ENCODE measurements at places on chromosomes 6 and 20. TPM values are rescaled to one million over a fixed set of nuclear protein-coding genes. Genes with fewer than 3 reads are reported as not detected.
A peak's percentile ranks its signal among the peaks of the same experiment; 100 is the strongest.

- H3K4me3 ChIP-seq, result no peak overlapping the region
- H3K27ac ChIP-seq, result no peak overlapping the region
- H3K27me3 ChIP-seq, result no peaks in the 10 kb centered on the region
- no peaks in the 10 kb centered on the region for H3K4me1 ChIP-seq
- no peak for DNase-seq
- no peaks in the 10 kb centered on the region for H3K36me3 ChIP-seq
These were observed 1.5 kb downstream of the EPM2A start for GRCh38 chr6:145733810-145734209.

DNA sequence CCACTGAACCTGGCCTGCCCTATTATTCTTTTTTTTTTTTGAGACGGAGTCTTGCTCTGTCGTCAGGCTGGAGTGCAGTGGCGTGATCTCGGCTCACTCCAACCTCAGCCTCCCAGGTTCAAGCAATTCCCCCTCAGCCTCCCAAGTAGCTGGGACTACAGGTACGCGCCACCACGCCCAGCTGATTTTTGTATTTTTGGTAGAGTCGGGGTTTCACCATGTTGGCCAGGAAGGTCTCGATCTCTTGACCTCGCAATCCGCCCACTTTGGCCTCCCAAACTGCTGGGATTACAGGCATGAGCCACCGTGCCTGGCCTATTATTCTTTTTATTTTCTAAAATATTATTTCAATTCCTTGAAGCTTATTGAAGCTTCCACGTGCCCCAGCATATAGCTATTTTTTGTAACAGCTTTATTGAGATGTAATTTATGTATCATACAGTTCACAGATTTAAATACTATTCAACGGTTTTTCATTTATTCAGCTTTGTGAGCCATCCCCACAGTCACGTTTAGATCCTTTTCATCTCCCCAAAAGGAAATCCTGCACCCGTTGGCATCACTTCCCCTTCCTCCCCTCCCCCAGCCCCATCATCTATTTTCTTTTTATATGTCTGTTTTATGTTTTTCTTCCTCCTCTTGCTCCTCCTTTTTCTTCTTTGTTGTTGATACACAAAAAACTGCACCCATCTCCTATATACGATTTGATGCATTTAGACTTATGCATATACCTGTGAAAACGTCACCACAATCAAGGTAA, 13.5 kb upstream of the MDFI start:
- H3K4me1 ChIP-seq, result no peaks in the 10 kb centered on the region
- no peaks in the 10 kb centered on the region for H3K36me3 ChIP-seq
- no peak overlapping the region for H3K27ac ChIP-seq
- H3K27me3 ChIP-seq, result peaks cover 1% of the 10 kb centered on the region

DNA sequence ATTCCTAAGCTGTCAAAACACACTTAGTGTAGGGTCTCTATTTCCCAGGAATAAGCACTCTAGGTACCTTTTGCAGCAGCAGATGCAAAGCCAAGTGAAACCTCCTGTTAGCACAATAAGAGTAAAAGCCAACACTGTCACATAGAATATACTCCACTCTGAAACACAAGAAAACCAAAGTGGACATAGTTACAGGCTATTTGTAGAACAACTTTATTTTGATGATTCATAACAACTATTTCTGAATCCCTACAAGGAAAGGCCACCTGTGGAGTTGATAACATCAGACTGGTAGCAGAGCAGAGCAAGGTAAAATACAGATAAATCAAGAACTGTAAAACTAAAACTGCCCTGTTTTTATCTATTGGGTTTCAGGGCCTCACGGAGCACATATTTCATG, 59.7 kb downstream of the ALDH5A1 start:
- H3K27ac ChIP-seq, result no peak overlapping the region
- no peak overlapping the region for H3K4me3 ChIP-seq
- no peaks in the 10 kb centered on the region for H3K4me1 ChIP-seq
- DNase-seq, result no peak
- no peaks in the 10 kb centered on the region for H3K36me3 ChIP-seq

- peaks cover 4% of the 10 kb centered on the region for H3K4me1 ChIP-seq
- peak overlapping the region; percentile 35 for H3K4me3 ChIP-seq
- H3K36me3 ChIP-seq, result no peaks in the 10 kb centered on the region
- DNase-seq, result peak; percentile 90
These were observed 40.4 kb upstream of the NAA20 start for GRCh38 chr20:19976595-19977372.

DNA sequence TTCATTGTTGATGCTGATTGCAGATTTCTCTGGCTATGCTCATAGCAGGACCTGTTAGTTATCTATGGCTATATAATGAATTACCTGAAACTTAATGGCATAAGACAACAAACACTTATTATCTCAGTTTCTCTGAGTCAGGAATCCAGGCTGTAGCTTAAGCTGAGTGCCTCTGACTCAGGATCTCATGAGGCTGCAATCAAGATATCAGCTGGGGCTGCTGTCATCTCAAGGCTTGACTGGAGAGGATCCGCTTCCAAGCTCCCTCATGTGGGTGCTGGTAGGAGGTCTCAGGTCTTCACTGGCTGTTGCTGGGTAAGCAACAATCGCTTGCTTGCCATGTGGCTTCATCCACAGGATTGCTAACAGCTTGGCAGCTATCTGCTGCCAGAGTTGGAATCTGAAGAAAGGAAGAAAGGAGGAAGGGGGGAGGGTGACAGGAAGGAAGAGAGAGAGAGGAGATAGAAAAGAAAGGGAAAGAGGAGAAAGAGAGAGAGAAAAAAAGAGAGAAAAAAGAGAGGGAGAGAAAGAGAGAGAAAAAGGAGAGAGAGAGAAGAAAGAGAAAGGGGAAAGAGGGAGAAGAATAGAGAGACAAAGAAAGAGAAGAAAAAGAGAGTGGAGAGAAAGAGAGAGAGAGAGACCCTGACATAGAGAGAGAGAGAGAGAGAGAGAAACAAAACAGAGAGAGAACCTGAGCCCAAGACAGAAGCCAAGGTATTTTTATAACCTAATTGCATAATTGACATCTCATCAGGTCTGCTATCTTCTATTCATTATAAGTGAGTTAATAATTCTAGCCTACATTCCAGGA, 579.0 kb upstream of the BTBD3 start:
- H3K4me1 ChIP-seq, result no peaks in the 10 kb centered on the region
- DNase-seq, result no peak
- H3K36me3 ChIP-seq, result no peaks in the 10 kb centered on the region
- H3K4me3 ChIP-seq, result no peak overlapping the region

DNA sequence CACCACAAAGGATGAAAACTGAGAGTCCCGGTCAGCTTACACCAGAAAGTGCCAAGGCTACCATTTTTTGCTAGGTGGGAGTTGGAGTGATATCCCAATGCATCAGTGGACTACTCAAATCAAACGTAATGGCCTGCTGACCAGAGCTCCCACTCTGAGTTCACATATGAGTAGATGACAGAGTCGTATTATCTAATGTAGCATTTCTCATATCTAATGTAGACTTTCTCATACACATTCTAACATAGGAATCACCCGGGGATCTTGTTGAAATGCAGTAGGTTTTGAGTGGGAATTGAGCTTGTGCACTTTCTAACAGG, 38.4 kb upstream of the FUCA2 start:
- no peaks in the 10 kb centered on the region for H3K4me1 ChIP-seq
- no peak overlapping the region for H3K4me3 ChIP-seq
- no peak for DNase-seq
- no peak overlapping the region for H3K27ac ChIP-seq
- no peaks in the 10 kb centered on the region for H3K36me3 ChIP-seq

DNA sequence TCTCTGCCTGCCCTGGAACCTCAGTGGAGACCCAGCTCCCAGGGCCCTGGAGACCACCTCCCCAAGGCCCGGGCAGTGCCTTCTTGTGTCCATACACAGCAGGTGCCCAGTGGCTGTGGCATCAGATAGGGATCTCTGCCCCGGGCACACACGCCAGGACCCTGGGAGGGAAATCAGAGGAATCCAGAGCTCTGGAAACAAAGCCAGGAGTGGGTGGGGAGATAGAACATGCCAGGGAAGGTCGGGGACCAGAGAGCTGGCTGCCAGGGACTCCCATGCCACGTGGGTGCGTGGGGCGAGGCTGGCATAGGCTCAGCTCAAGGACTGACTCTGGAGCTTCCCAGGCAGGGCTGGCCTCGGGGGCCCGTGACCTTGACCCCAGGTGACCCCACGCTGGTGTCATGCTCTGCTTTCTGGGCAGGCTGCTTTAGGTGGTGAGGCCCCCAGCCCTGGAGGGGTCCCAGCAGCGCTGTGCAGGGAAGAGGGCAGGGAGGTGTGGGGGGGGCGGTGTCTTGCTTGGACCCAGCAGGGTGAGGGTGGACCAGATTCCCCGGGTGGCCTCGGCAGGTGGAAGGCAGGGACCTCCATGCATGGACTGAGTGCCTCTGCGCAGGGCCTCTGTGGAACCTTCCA, 17.6 kb upstream of the GATA5 start:
- no peaks in the 10 kb centered on the region for H3K36me3 ChIP-seq
- no peaks in the 10 kb centered on the region for H3K4me1 ChIP-seq
- H3K27me3 ChIP-seq, result no peaks in the 10 kb centered on the region

DNA sequence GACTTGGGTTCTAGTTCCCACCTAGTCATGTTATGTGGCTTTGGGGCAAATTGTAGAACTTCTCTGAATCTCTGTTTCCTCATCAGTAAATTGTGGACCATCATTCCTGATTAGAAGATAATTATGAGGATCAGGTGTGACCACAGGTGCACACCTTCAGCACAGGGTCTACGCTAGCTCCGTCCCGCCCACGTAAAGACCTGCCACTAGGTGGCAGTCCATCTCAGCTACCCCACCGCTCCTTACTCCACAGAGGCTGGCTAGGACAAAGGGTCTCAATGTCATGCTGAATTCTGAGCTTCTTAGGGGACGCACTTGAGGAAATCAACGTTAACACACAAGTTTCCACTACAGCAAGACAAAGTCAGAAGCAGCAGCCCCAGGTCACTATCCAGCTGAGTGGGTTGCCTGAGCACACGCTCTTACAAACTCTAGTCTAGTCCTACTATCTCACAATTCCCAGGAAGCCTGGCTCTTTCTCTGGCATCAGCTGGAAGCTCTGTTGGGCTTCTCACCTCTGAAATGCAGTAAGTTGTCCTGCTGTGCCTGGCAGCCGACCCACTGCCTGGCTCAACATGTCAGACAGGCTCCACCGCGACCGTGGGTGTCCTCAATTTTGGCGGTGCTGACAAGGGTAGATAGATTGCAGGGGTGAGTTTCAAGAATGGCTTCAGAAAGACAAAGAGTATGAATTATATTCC, 2.0 kb upstream of the PLCG1 start:
- no peak for DNase-seq
- no peak overlapping the region for H3K4me3 ChIP-seq
- no peak overlapping the region for H3K27ac ChIP-seq
- no peaks in the 10 kb centered on the region for H3K27me3 ChIP-seq
- no peaks in the 10 kb centered on the region for H3K36me3 ChIP-seq

Gene OXT
- total RNA-seq, result not detected

Gene DDO
- 2.5 TPM for total RNA-seq

Gene RIMS1
- total RNA-seq, result 4.8 TPM

Gene SMOC2
- total RNA-seq, result 369 TPM
